Right ventricle myocardium superior (tissue), 1 donor: ENCODE measurements at places on chromosomes 11 and 22. TPM values are rescaled to one million over a fixed set of nuclear protein-coding genes. Genes with fewer than 3 reads are reported as not detected.

DNA sequence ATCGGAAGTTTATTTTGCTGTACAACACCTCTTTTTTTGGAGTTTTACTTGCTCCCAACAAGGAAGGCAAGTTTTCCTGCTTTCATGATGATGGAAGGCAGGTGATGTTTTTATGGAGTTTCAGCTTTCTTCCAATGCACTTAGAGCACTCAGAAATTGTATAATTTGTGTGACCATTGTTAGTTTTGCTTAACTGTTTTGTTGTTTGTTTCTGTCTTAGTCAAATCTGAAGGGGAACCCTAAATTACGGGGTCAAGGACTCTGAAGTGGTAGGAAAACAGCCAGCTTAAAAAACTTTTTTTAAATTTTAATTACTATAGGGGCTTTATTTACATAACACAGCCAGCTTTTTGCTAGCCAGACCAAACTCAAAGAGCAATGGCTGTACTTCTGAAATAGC is 14.7 kb downstream of the APOL6 start:
- no peak for DNase-seq

- DNase-seq, result no peak
These were observed 20.0 kb upstream of the NDUFC2 start for GRCh38 chr11:78099666-78100065.

DNA sequence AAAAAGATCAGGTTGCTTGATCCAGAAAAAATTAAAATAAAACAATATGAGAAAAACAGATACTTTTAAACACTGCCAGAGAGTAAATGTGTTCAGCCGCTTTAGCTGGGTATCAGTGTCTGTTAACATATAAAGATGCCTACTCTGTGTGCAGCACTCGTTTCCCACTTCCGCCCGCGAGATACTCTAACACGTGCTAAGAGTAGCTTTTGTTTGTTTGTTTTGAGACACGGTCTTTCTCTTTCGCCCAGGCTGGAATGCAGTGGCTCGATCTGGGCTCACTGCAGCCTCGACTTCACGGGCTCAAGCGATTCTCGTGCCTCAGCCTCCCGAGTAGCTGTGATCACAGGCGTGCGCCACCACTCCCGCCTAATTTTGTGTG is 531 bp upstream of the MEN1 start:
- no peak for DNase-seq

GRCh38 chr11:118705111-118705741 is 25.8 kb upstream of the TREH start:
- DNase-seq, result no peak

- no peak for DNase-seq
These were observed 285.0 kb downstream of the TTC28 start for GRCh38 chr22:28394513-28395110.

DNA sequence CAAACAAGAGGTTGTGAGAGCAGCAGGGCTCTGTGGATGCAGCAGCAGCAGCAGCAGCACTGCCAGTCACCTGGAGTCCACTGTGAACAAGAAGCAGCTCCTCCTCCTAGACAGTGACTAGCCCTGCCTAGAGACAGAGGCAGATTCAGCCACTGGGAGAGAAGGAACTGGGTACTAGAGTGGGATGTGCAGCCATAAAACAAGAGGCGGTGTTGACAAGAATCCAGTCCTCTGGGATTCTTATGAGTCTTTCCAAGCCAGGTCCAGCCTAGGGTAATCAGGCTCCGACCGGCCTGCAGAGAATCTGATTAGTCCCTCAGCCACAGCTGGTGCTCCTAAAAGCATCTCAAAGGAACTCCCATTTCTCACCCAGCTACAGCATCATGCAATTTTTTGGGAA is 83.9 kb upstream of the USP47 start:
- no peak for DNase-seq

GRCh38 chr22:35970616-35971455 is 57.8 kb downstream of the RBFOX2 start:
- DNase-seq, result no peak

DNA sequence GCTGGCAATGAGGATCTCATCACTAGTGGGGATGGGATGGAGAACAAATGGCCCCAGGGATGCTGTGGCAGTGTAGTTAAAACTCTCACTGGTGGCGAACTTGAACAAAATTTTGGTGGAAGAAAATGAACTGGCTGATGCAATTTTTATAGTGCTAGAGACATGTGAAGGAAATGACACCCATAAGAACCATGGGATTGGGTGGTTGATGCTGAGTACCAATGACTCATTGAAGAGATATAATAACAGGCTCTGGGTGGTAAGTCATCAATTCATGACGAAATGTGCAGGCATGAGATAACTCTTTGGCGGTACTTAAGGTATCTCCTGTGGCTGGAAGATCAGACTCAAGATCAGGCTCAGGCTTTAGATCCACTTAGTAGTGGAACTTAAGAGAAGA is 172.9 kb upstream of the DDI1 start:
- DNase-seq, result no peak

Gene ARHGEF17
- 51.5 TPM for total RNA-seq

Gene MB
- total RNA-seq, result 19,506 TPM

Gene HEPN1
- total RNA-seq, result not detected

Gene HMOX1
- total RNA-seq, result 4.8 TPM
